Immature natural killer cell (primary cell): ENCODE measurements at places on chromosomes 6 and 20. TPM values are rescaled to one million over a fixed set of nuclear protein-coding genes. Genes with fewer than 3 reads are reported as not detected.

DNA sequence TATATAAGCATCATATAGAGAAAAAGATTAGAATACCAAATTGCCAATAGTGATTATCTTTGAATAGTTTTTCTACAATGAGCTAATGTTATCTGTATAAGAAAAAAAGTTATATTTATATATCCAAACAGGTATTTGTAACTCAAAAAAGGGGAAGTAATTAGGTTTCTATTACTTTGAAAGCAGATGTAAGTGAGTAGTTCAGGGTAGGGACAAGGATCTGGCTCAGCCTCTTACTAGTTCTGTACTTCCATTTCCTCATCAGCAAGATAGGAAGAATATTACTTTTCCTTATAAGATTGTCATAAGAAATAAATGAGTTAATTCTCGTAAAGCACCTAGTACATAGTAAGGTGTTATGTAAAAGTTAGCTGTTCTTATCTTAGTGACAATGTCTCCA, 32.2 kb downstream of the AHI1 start:
- DNase-seq: no peak

GRCh38 chr20:49452011-49452482, 30.4 kb downstream of the KCNB1 start:
- no peak for DNase-seq

GRCh38 chr20:5160882-5161281, 34.1 kb downstream of the CDS2 start:
- DNase-seq: no peak

- DNase-seq: no peak
Measured at GRCh38 chr6:41353333-41353732, 17.9 kb downstream of the NCR2 start.

- no peak for DNase-seq
Measured at GRCh38 chr20:63074631-63075030, 67.9 kb upstream of the BHLHE23 start.

DNA sequence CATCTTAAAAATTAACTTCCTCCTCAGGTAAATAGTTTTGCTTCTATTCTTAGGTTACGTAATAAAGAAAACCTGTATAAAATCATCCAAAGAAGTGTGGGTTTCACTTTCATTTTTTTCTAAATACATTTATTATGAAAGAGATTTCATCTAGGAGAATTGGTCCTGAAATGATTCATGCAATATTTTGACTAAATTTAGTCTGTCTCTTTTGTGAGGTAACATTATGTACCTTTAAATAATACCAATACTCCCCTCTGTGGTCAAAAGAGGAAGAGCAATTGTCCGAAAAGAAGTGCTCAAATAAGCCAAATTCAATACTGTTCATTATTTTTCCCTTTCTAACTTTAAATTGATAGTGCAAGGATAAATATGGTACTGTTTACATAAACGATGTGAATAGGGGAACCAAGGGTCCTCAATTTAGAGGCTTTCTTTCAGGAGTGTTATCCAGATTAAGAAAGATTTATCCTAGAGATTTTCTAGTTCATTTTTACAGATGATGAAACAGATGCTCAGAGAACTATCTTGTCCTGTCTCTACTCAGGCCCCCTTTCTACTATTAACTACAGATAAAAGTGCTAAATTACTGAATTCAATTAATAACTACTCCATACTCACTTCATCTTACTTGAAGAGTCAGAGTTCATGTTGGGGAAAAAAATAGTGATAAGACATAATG, 26.2 kb downstream of the CYP39A1 start:
- DNase-seq: no peak

DNA sequence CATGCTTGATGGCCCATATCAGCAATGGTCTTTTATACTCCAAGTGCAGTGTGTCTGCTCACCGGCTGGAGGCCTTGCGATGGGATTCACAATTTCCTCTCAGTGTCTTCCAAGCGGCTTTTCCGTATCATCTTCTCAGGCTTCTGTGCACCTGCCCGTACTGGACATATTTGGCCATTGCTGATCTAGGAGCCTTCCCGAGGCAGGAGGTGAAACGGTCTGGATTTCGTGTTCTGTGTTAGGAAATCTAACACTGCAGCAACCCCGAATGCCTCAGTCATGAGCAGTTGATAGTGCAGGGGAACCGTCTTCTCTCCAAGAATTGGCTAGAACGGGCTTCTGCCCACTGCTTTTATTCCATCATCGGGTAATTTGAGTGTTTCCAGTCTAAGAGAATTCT, 60.5 kb downstream of the PPP1R14C start:
- no peak for DNase-seq

- no peak for DNase-seq
Measured at GRCh38 chr6:100427452-100427851, 37.3 kb downstream of the SIM1 start.

DNA sequence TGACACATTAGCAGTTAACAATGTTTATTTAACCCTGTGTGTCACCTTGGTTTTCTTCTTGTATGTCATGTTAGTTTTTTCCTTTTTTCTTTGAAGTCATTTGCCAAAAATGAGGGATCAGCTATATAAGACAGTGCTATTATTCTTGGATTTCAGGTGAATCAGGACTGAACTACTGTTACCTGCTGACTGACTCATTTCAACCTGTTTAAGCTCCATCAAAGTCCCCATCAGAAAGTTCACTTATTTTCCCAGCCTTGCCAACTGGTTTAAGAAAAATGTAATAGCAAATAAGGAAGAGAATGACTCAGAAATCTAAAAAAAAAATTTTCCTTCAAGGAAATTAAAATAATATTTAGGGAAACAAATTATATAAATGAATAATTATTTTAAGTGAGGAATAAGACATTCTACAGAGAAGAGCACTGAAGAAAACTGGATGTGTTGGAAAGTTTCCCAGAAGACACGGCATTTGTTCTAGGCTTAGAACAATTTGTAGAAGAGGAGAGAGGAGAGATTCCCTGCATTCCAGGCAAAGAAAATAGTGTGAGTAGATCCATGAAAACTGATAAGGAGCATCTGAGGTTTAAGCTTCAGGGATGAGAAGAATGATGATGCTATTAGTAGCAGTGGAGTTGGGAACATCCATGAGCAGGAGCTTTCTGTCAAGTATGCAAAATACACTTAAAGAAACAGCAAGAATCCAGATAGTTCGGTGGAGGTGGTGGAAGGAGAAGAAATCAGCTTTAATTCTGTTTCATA, 84.9 kb upstream of the SIM1 start:
- no peak for DNase-seq

The OPRL1 gene
- polyA plus RNA-seq: 0.73 TPM

The PXMP4 gene
- polyA plus RNA-seq: 6.8 TPM

The POU3F2 gene
- polyA plus RNA-seq: not detected

The BYSL gene
- 15.9 TPM for polyA plus RNA-seq

The RAMACL gene
- 0.18 TPM for polyA plus RNA-seq

The FOXQ1 gene
- polyA plus RNA-seq: not detected

The RRAGD gene
- polyA plus RNA-seq: not detected

The NT5E gene
- polyA plus RNA-seq: 0.12 TPM
